Muscle of arm (tissue), 14 donors: ENCODE measurements at places on chromosomes 1 and 21.

DNA sequence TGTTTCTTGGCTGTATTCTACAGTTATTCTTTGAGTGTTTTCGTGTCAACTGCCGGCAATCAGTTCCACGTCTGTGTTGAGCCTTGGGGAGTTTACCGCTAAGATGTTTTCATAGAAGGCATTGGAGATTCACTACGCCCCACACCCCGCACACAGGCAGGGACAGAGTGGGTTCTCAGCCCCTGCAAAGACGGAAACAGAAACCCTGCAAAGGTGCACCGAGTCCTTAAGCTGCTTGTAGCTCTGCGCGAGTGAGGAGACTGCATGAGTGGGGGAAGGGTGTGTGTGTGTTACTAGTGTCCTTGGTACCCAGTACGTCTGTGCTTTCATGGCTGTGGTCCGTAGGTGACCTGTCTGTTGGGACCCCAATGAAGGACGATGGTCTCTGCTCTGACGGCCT lies 1.9 kb downstream of the LHX4 start:
- DNase-seq: no peak

DNA sequence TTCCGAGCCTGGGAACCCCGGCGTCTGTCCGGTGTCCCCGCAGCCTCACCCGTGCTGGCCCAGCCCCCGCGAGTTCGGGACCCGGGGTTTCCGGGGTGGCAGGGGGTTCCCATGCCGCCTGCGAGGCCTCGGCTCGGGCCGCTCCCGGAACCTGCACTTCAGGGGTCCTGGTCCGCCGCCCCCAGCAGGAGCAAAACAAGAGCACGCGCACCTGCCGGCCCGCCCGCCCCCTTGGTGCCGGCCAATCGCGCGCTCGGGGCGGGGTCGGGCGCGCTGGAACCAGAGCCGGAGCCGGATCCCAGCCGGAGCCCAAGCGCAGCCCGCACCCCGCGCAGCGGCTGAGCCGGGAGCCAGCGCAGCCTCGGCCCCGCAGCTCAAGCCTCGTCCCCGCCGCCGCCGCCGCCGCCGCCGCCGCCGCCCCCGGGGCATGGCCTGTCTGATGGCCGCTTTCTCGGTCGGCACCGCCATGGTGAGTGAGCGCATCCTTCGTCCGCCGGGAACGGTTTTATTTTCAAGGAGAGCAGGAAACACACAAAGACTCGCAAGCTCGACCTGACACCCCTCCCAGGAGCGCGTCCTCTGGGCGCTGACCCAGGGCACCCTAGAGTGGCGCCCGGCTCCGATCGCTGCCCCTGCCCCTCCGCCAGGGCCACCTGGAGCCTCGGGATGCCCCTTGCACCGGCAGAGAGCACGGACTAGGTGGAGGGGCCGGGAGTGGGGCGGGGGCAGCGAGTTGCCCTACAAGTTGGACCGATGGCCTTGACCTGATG lies at the start of gene ABCG1:
ABCG1 (plus strand) TSS at position 305 of the 770 bp plus-strand sequence; CDS start at position 428, 123 bp downstream.
- no peak for DNase-seq

DNA sequence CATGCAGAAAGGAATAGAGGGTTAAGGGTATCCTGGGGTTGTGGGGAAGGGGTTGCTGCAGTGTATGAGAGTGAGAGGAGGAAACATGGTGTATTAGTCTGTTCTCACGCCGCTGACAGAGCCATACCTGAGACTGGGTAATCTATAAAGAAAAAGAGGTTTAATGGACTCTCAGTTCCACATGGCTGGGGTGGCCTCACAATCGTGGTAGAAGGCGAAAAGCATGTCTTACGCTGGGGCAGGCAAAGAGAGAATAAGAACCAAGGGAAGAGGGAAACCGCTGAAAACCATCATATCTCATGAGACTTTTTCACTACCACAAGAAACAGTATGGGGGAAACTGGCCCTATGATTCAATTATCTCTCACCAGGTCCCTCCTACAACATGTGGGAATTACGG lies 17.7 kb downstream of the OSBPL9 start:
- no peak for DNase-seq

DNA sequence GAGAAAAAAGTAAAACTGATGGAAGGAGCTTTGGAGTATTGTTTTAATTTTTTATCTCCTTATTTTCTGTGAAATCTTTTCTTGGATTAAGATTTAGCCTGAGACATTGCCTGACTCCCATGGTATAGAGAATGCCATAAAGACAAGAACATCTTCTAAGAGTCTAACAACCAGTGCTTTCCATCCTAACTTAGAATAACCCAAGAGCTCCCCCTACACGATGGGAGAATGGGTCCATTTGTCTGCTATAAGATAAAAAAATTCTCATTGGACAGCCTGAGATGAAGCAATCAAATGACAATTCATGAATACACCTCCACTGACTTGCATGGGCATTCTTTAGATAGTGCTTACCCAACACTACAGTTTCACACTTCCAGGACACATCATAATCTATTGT lies 478.1 kb downstream of the TTLL7 start:
- DNase-seq: no peak

DNA sequence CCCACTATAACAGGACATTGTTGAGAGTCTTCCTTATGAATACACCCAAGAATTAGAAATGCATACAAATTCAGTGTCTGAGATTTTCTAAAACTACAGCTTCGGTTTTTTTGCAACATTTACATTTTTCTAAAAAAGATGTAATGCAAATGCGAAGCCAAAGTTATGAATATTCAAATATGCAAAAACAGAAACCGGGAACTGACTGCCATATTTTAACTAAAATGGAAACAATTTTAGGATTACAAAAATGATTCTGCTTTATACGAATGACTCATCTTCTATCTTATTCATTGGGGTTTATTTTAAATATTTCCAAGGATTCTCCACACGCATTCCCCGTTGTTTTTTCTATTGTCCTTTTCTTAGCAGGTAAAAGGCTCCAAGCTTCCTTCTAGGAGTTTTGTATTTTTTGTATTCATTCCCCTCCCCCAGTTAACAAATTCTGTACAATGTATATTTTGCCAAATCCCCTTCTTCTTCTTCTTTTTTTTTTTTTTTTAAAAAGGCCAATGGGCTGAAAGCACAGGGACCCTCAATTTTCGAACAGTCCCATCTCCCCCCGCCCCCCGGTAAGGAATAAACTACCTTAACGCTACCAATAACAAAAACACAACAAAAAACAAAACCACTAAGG lies 1.0 kb downstream of the ARPC5 start:
- DNase-seq: no peak

DNA sequence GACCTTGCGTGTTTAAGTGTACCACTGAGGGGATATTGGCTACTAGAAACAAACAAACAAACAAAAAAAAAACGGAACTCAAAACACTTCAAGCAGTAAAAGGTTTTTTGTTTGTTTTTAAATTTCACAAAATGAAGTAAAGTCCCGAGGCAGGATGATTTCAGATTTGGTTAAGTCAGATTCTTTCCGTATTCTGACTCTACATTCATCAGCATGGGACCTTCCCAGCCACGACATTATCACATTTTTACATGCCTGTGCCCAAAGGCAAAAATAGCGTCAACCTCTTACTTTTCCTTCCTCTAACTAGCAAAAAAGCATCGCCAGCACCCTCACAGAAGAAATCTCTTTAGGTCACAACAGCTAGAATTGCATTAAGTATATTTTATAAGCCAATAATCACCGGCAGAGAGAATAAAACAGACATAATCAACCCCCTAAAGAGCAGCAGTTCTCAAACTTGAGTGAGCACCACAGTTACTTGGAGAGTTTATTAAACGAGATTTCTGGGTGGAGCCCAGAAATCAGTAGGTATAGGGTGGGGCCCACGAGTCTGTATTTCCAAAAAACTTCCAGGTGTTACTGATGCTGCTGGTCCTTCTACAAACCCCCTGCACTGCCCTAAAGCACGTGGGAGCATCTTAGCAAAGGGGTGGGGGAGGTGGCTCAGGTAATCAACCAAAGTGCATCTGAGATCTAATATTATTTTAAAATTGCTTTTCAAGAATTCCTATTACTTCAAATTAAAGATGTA lies 227.6 kb downstream of the RGS7 start:
- DNase-seq: no peak

DNA sequence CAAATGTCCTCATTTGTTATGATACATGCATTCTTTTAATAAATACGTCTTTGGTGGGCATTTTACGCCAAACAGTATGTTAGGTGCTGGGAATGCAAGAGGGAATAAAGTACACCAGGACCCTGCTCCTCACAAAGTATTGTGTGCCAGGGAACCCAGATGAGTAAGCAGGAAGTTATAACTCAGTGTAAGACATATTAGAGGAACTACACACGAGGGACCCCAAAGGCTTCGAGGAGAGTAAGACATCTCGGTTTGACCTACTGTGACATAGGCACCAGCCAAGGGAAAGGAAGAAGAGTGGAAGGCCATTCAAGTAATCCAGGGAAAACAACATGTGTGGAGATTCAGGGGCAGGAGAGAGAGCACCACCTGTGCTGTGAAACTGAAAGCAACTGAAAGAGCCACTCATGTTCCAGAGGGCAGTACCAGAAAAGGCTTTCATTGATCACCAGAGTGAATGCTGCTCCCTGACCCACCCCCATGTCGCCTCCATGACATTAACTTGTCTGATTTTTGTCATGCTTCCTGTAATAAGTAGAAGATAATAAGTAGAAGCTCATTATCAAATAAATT lies 542.5 kb upstream of the PKN2 start:
- no peak for DNase-seq

DNA sequence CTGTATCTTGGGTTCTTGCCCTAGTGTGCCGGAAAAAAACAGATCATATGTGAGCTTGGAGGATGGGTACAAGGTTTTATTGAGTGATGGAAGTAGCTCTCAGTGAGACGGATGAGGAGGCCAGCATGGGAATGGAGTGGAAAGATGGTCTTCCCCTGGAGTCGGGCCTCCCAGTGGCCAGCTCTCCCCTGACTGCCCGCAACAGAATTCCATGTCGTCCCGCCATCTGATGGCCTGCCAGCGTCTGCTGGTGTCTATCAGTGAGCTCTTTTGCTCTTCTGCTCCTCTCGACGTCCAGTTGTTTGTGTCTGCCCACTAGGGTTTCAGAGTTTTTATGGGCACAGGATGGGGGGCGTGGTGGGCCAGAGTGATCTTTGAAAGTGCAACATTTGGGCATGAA lies 315.2 kb upstream of the BRINP3 start:
- no peak for DNase-seq

DNA sequence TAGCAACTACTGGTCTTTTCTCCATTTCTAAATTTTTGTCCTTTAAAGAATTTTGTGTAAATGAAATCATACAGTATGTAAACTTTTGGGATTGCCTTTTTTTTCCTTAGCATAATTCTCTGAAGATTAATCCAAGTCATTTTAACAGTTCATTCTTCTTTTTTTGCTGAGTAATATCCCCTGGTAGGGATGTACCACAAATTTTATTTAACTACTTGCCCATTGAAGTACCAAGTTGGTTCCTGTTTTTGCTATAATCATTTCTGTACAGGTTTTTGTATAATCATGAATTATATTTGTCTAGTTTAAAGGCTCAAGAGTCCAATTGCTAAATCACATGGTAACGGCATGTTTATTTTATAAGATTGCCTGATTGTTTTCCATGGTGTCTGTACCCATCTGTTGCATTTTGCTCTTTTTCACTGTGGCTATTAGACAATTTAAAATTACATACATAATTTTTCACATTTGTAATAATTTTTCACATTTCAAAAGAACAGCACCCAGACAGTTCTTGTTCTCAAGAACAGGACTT lies 891.1 kb downstream of the USP25 start:
- DNase-seq: no peak

- DNase-seq: no peak
These were observed 138.6 kb upstream of the B3GALT2 start for GRCh38 chr1:193325042-193325441.

DNA sequence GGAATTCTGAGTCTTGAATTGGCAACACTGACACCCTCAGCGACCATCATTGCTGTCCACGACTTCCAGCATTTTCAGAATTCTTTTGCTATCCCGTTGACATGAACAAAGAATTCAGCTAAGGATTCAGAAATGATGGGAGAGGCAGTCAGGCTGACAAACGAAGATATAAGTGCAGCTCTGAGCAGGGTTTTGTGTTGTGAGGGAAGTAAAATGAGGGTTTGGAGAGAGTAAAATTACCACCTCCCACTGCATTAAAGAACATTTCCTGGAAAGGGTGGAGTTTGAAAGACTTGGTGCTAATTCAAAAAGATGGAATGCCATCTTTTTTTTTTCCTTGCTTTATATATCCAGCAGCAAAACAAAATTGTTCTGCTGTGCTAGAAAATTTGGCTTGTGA lies 4.9 kb upstream of the ELK4 start:
- DNase-seq: no peak

DNA sequence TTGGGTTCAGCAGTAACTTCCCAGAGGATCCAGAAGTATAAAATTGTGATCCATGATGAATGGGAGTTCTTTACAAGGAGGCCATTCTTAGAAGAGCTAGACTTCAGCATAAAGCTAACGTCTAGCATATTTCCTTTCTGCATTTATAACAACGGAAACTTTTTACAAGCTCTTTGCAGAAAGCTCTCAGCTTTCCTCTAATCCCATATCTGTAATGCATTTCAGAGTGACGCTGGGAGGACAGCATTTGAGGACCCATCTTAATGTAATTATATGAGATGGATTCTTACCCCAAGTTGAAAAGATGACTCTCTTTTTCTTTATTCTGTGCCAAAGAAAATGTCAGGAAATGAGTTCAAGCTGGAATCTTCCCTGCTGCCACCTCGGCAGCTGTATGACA lies 132.0 kb upstream of the CACHD1 start:
- DNase-seq: no peak

- no peak for DNase-seq
These were observed 538.0 kb downstream of the LTN1 start for GRCh38 chr21:28454564-28455252.

DNA sequence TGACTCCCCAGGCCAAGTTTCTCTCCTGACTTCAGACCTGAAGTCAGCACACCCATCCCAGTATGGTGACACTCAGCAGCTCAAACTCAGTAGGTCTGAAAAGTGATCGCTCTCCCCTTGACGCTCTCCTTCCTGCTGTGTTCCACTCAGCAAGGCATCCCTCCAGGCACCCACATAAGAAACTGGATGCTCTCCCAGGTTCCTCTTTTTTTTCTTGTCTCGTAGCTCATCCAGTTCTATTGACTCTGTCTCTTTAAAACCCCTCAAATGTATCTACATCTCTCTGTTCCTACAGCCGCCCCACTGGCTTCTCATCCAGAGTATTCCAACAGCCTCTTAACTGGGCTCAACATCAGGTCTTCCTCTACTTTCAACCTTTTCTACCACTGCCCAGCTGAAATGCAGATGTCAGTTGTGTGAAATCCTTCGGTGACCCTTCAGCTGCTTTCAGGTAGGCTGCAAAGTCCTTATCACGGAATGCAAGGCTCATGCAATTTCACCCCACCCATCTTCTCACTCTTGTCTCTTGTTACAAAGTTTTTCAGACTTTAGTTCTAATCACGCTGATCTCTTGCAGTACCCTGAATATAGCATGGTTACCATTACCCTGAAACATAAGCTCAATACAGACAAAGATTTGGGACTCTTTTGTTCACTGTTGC lies 286.2 kb upstream of the POU3F1 start:
- no peak for DNase-seq

DNA sequence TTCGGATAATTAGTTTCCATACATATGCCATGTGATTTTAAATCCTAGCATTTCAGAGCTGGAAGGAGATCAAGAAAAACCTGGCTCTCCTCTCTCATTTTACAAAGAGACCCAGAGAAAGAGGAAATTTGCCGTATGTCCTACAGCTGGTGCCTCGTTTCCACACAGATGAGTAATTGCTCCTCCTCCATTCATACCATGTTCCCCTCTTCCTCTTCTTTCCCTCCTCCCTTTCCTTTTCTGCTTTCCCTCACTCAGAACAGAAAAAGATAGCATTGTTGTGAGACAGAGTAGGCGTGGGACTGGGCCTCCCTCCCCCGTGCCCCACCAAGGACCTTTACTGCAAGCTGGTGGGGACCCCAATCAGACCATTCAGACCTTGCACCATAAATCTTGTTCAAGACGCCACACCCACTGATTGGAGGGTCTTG lies 13.7 kb upstream of the SLC44A3 start:
- no peak for DNase-seq
